ENCODE measurements at places on chromosomes 1 and 21. TPM values are rescaled to one million over a fixed set of nuclear protein-coding genes. Genes with fewer than 3 reads are reported as not detected.

- no peak for DNase-seq
Measured at GRCh38 chr1:212688341-212689047, 11.1 kb downstream of the BATF3 start.

C1orf167 gene
- not detected for total RNA-seq

DNA sequence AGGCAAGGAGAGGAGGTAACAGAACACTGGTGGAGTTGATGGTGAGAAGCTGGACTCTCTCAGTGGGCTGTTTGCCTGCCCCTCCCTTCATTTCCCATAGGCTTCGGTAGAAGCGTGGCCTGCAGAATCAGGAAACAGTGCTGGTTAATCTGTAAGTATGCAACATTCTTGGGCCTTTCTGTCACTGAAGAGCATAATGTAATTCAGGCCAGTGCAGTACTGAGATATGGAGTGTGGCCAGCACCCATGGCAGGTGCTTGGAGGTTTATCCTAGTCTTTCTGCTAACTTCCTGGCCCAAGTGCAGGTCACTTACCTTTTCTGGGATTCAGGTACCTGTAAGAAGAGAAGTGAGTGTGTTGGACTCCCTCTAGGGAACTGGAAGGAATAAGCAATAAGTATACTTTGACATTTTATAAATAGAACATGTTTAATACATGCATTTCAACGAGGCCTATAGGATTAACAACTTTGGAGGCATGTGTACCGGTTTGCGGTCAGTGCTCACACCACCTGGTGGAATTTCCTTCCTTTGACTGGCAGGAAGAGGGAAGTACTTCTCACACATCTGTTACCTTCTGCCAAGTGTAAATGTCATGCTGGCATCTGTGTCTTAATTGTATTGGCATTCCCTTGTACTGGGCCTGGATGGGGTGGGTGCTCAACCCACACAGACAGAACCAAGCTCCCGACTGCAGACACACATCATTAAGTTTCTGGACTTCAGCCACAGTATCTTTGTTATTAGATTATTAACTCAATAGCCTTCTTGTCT lies 105.5 kb downstream of the KIF26B start:
- DNase-seq, result no peak

TNFRSF1B gene
- total RNA-seq, result 193 TPM

DNA sequence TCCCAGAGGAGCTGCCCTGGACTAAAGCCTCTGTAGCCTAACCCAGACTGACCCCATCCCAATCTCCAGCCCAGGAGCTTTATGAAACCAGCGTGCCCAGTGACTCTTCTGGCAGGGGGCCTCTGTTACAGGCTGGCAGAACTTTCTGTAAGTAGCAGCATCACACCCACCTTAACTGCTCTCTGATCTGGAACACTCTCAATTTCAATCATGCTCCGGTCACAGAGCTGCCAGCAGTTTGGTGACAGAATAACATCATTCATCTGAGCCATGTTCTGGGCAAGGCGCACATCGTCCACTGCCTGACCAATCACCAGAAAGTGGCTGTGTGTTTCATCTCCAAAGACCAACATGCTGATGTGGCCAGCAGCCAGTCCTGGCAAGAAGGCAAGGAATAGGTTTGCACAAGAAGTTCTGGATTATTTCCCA lies 14.7 kb downstream of the ADCY10 start:
- DNase-seq, result no peak

TMEM201 gene
- total RNA-seq, result 32.2 TPM

GRCh38 chr1:62131093-62131725 lies 63.4 kb upstream of the L1TD1 start:
- peak; percentile 23 for DNase-seq

DNA sequence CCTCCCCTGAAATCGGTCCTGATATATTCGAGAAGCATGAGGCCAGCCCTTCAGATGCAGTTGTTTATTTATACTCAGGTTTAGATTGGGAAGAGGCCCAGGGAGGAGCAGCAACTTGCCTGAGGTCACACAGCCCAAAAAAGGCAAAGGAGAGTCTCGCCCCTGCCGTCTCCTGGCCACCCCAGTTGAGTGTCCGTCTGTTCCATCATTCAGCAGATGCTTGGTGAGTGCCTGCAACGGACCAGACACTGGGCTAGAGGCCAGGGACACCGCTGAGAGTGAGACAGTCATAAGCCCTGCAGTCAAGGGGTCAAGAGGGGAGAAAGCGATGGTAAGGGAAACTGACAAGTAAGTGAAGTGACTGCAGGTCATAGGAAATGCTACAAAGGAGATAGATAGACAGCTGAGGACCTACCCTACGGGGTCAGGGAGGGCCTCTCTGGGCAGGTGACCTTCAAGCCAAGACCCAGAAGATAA lies 15.4 kb upstream of the SELENON start:
- no peak for DNase-seq

GRCh38 chr1:221013691-221014660 lies 134.7 kb downstream of the HLX start:
- DNase-seq, result no peak

GRCh38 chr1:159942632-159943277 lies 2.7 kb downstream of the IGSF9 start:
- no peak for DNase-seq
